ENCODE measurements at places on chromosomes 5 and 9. TPM values are rescaled to one million over a fixed set of nuclear protein-coding genes. Genes with fewer than 3 reads are reported as not detected.

GRCh38 chr5:33995865-33996264, 11.4 kb upstream of the SLC45A2 start:
- no peak overlapping the region for H3K27ac ChIP-seq
- peaks cover 4% of the 10 kb centered on the region for H3K36me3 ChIP-seq
- H3K27me3 ChIP-seq = no peaks in the 10 kb centered on the region
- DNase-seq = no peak

GRCh38 chr9:20297646-20298084, 324.6 kb downstream of the MLLT3 start:
- H3K4me1 ChIP-seq = peaks cover 14% of the 10 kb centered on the region
- DNase-seq = no peak
- peaks cover 5% of the 10 kb centered on the region for H3K36me3 ChIP-seq
- no peak overlapping the region for H3K4me3 ChIP-seq
- H3K27ac ChIP-seq = no peak overlapping the region

GRCh38 chr9:117739624-117740347, 35.6 kb downstream of the TLR4 start:
- no peak for DNase-seq
- no peaks in the 10 kb centered on the region for H3K36me3 ChIP-seq
- no peak overlapping the region for H3K27ac ChIP-seq
- H3K4me1 ChIP-seq = peaks cover 11% of the 10 kb centered on the region

- no peak for DNase-seq
- no peak overlapping the region for H3K27ac ChIP-seq
- H3K36me3 ChIP-seq = no peaks in the 10 kb centered on the region
Measured at GRCh38 chr9:81578606-81579005, 110.7 kb downstream of the TLE1 start.

The APBA1 gene
- 2.3 TPM for total RNA-seq

GRCh38 chr5:40041452-40041851, 616.7 kb upstream of the DAB2 start:
- H3K4me3 ChIP-seq = no peak overlapping the region
- no peak for DNase-seq
- no peak overlapping the region for H3K27ac ChIP-seq
- H3K27me3 ChIP-seq = no peaks in the 10 kb centered on the region
- H3K36me3 ChIP-seq = no peaks in the 10 kb centered on the region

GRCh38 chr9:5750569-5750968, 82.3 kb downstream of the ERMP1 start:
- H3K4me1 ChIP-seq = peaks cover 14% of the 10 kb centered on the region
- H3K27me3 ChIP-seq = no peaks in the 10 kb centered on the region

DNA sequence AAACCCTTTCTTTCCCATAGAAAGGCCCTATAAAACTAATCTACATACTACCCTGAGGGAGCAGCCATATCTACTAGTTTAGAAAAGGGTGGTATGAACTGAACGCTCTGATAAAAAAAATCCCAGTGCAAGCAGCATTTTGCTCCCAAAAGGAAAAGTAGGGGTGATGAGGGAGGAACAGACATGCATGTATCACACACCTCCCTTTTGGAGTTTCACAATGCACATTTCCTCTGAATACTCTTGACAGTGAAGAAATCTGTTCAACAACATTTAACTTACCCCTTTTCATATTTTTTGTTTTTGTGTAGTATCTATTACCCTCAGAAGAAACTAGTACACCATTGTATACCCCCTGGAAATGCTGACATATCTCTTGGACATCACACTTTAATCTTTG, 411.4 kb downstream of the MAT2B start:
- no peak overlapping the region for H3K4me3 ChIP-seq
- no peak for DNase-seq
- H3K27me3 ChIP-seq = no peaks in the 10 kb centered on the region

The SLC25A2 gene
- 0.42 TPM for total RNA-seq

DNA sequence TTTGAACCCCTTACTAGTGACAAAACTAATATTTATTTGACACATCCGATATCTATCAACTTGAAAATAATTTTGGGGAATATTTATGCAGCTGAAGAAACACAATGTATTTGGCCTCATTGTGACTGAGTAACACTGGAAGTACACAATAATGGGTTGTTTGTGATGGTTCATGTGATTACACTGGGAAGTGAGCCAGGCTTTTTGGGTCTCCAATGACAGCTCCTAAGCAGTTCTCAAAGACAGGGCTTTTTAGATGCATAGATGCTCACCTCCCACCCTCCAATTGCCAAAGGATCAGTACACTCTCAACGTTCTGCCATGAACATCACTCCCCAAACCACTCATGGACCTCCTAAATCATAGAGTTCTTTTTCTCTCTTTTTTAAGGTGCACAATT, 170.0 kb downstream of the SLC24A2 start:
- DNase-seq = no peak
- no peak overlapping the region for H3K4me3 ChIP-seq
- no peaks in the 10 kb centered on the region for H3K4me1 ChIP-seq
- H3K36me3 ChIP-seq = no peaks in the 10 kb centered on the region
- peaks cover 8% of the 10 kb centered on the region for H3K27me3 ChIP-seq

DNA sequence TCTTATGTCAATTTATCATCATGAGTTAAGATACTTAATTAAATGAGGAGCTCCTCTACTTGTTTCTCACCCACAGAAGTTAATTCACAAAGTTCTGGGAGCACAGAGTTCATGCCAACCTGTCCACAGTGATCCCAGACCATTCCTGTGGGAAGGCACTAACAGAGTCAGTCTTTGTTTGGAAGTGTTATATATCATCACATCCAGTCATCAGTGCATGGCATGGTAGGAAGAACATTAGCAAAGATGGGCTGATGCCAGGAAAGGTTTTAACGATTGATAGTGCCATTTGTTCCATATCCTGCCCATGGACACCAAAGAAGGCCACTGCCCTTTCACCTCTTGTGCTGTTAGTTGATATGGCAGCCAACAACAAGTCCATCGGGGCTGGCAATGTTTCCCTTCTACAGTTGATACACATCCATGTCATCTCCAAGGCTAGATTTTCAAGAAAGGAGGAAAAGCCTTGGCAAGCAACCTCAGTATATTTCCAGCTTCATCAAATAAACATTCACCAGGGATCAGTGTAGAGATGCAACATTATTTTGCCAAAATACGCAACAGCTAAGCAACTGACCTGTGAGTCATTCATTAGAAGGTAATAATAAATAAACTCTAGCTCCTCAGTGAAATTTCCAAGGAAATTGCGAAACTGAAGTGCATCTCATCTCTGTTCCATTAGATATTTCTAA, 169.6 kb downstream of the RORB start:
- H3K36me3 ChIP-seq = no peaks in the 10 kb centered on the region
- no peak overlapping the region for H3K27ac ChIP-seq
- H3K4me3 ChIP-seq = no peak overlapping the region

The HSD17B3 gene
- not detected for total RNA-seq
